M059J (cell line): ENCODE measurements at places on chromosomes 1 and 21. TPM values are rescaled to one million over a fixed set of nuclear protein-coding genes. Genes with fewer than 3 reads are reported as not detected.

GRCh38 chr1:240683576-240683975 is 71.6 kb upstream of the GREM2 start:
- no peak for DNase-seq

NR1I3 gene
- not detected in 2 replicates for total RNA-seq

DENND2C gene
- 0.39 and 0.84 TPM in 2 replicates for total RNA-seq

GRCh38 chr1:47330212-47330611 is 3.4 kb upstream of the CMPK1 start:
- no peak for DNase-seq

DNA sequence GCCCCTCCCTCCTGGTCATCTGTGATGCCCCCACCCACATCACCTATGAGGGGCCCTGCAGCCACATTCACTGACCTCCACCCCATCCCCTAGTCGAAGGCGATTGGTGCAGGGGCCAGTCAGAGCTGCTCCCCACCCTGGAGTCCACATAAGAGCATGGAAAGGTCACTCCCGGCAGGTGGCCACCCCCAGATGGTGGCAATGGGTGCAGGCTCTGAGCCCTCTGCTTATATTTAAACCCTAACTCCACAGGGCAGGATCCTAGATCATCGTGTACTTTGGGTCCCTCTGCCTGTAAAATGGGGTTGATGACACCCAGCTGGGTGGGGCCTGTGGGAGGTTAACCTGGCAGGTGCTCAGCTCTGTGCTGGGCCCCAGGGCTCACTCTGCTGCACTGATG is 186.8 kb upstream of the C1orf174 start:
- no peak for DNase-seq

- DNase-seq: peak; percentile 99
Measured at GRCh38 chr1:31689854-31690253, 14.0 kb downstream of the COL16A1 start.

DNA sequence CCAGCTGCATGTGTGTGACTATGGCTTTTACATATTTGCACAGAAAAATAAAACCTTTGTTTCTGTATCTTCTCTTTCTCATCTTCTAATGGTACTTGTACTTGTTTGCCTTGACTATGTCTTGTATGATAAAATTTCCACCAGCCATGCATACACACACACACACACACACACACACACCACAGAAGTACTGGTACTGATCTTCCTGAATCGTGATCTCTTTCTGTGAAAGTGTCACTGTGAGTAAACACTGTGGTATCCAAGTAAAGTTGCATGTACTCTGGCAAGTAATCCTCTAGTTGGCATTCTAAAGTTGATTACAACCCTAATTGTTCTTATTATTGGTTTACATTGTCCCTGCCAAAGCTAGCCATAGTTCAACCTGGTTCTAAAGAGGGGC is 176.7 kb downstream of the CRB1 start:
- DNase-seq: peak; percentile 51

KLF17 gene
- 0.37 and 0.64 TPM in 2 replicates for total RNA-seq

DNA sequence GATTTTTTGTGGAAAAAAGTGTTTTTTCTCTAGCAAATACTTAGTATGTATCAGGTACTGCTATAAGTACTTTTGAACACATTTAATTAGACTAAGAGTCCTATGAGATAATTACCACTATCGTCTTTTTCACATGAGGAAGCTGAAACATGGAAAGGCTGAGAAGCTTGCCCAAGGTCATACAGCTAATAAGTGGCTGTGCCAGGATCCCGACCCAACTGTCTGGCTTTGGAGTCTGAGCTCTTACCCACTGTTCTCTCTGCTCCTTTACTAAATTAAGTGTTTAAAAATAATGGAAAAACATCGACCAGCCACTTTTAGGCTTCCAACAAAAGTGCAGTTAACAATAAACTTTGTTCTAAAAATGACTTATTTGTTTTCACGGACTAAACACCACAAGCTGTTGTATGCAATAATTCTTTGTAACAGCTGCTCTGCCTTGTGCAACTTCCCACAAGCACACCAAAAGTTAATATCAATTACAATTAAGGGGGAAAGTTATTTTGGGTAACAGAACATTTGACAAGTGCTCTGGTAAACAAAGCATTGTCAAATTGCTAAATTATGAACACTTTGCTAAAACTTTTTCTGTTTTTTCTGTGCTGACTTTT is 75.7 kb downstream of the CRB1 start:
- no peak for DNase-seq

DNA sequence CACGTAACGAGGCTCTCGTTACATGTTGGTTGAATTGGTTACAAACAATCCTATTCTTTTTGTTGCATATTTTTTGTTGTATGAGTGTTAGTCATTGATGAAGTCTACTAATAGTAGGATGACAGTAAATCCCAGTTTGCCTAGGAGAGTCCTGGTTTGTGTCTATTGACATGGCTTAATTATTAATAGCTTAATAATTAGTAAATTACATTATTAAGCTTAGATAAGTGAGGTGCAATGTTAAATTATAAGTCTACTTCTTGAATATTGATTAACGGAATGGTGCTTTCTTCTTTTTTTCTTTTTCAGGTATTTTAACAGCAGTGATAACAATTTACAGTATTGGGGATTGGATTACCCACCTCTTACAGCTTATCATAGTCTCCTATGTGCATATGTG is 34.5 kb downstream of the ALG6 start:
- DNase-seq: no peak
